ENCODE measurements at places on chromosomes 1 and 21.

DNA sequence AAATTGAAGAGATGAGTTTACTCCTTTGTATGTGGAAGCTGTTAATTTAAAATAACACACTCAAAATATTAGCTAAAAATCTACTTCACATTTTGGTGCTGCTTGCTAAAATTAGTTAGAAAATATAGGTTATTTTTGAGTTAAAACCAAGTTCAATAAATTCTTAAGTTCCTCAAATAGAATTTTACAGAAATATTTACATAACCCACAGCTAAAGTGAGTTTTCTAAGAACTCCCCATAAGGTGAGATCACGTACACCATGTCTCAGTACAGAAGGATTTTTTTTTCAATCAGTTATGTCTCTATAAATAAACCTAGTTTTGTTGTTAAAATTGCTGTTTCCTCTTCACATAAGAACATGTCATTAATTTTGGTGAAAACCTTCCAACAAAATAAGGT is 108.0 kb downstream of the SDCCAG8 start:
- no peak for DNase-seq

- DNase-seq, result no peak
Measured at GRCh38 chr1:156433602-156434001, 64.6 kb downstream of the RHBG start.

GRCh38 chr1:246705368-246705767 is 18.8 kb upstream of the SCCPDH start:
- no peak for DNase-seq

- no peak for DNase-seq
Measured at GRCh38 chr1:92619466-92620189, 132.9 kb upstream of the GFI1 start.

- no peak for DNase-seq
Measured at GRCh38 chr1:41766041-41766440, 152.7 kb downstream of the HIVEP3 start.

- DNase-seq, result no peak
Measured at GRCh38 chr1:229420765-229421164, 13.1 kb downstream of the ACTA1 start.

DNA sequence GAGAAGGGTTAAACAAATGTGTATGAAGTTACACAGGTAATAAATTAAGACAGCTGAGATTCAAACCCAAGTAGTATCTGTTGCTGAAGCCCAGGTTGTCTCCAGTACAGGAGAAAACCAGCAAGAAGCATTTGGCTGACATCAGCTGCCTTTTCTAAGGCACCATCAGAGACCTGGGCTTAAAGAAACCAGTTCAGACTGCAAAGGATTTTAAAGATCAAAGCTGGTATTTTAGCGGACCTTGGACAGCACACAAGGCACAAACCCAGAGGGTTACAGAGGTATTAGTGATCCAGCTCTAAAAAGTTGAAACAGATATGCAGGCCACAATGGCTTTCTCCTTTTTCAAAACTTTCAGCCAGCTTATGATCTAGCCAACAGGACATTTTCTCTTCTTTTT is 23.4 kb downstream of the BEND5 start:
- no peak for DNase-seq

DNA sequence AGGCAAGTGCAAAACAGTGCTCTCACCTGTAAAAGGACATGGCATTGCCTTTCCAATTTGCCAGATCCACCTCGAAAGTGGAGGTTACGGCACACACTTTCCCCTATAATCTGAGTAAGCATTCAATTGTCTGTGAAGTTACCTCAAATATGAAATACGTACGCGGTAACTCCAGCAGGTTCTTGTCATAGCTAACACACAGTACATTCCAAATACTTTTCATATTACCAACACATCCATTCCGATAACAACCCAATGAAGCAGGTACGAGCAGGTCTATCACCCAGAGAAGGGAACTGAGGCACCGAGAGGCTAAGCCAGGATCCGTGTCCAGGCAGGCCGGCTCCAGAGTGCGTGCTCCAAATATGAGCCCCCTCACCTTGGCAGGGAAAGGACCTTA is 46.8 kb upstream of the LPAR3 start:
- DNase-seq, result no peak

- no peak for DNase-seq
Measured at GRCh38 chr1:246139745-246140182, 367.3 kb downstream of the SMYD3 start.

DNA sequence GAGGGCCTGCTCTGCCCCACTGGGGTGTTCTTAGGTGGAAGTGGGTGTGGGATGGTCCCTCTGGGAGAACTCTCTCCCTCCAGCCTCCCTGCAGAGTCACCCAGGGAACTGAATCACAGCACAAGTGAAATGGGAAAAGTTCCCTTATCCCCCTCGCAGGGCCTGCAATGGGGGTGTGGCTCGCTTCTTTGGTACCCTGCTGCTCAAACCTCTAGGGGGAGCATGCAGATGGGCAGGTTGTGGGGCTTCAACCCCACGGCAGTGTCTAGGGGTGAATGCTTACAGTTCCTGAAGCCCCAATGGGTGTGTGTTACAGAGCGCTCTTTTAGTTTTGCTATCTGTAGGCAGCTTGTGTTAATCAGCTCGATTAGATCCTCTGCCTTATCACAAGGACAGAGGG is 59.0 kb upstream of the TINAGL1 start:
- DNase-seq, result no peak

GRCh38 chr1:115412286-115412685 is 74.2 kb upstream of the NGF start:
- DNase-seq, result no peak

DNA sequence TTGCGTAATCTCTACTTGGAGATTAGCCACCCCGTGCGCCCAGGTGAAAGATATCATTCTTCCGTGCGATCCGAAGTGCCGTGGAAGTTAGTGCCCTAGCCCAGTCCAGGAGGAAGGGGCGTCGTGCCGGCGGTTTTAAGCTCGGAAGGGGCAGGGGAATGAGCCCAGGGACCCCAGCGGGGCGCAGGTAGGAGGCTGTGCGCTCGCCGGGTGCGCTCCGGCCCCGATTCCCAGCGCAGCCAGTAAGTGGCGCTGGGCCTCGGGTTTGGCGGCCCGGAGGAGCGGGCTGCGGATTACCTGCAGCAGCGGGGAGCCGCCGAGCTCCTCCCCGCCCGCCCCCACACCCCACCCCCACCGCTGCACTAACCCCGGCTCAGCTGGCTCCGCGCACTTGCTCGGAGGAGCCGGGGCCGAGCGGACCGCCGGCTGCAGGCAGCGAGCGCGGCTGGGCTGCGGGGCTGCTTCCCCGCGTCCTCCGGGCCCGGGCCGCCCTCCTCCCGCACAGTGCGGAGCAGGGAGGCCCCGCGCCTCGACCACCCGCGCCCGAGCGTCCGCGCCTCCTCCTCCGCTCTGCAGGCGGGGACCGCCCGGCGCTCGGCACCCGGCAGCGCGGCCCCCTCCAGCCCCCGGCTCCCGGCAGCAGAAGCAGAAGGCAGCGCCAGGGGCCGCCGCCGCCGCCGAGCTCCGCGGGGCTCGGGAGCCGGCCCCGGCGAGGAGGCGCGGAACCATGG is at the start of gene RYR2:
Gene RYR2 (plus strand): TSS at position 390 of the 731 bp plus-strand sequence. CDS start 338 bp downstream, at position 728.
- DNase-seq, result no peak

- DNase-seq, result peak; percentile 44
Measured at GRCh38 chr1:59477286-59477685, 180.4 kb downstream of the FGGY start.

GRCh38 chr21:32206631-32207405 is 72.0 kb downstream of the MIS18A start:
- DNase-seq, result no peak

GRCh38 chr21:32611471-32611997 is 643 bp downstream of the CFAP298 start:
- peak; percentile 47 for DNase-seq

- no peak for DNase-seq
Measured at GRCh38 chr1:184541537-184542152, 154.8 kb downstream of the C1orf21 start.

DNA sequence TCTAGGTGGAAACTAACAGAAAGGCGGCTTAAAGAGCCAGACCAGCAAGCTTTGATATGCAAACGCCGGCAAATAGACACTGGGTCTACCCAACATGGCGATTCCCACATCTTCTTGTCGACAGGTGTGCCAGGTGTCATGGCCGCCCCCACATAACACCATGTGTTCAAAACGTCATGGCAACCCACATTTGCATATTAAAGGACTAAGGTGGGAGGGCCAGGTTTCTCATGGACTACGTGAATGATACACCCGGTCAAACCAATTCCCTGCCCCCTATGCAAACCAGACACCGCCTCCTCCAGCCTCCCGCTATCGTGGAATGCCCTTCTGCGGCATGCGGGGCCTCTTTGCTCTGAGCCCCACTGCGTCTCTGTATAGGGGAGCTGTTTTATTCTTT is 41.3 kb downstream of the ICOSLG start:
- DNase-seq, result no peak

DNA sequence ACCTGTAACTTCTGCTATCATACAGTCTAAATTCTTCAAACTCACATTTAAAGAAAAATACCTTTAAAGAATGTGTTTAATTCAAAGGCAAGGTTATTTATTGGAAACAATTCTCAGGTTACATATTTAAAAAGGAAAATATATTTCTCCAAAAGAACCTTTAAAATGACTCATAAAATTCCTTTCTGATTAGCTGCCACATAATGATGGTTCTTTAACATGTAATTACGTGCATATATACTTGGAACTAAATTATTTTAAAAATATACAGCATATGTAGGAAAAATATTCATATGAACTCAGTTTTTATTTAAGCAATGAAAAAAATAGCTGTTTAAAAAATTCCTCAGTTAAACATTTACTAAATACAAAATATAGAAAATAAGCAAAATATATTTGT is 173.6 kb downstream of the COP1 start:
- DNase-seq, result no peak

DNA sequence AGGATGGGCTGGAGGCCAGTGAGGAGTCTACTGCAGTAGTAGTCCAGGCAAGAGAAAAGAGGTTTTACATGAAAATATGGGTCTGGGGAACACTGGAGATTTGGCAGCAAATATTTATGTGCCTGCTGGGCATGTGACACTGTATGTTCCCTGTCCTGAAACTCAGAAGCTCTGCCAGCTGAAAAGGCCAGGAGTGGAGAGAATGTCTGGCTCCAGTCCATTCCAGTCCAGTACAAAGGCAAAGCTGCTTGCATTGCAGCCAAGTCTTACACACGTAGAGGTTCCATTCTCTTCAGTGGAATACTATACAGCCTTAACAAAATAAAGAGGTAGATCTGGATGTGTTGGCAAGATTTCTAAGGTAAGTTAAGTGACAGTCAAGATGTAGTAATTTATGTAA is 7.5 kb upstream of the YBX1 start:
- no peak for DNase-seq

GRCh38 chr1:203609979-203610493 is 16.6 kb upstream of the ATP2B4 start:
- DNase-seq, result no peak

- no peak for DNase-seq
Measured at GRCh38 chr1:94440088-94440487, 21.9 kb downstream of the ABCD3 start.

GRCh38 chr1:42917241-42917495 is 41.5 kb downstream of the SLC2A1 start:
- DNase-seq, result no peak

GRCh38 chr1:85801520-85801919 is 93.3 kb upstream of the ZNHIT6 start:
- no peak for DNase-seq

DNA sequence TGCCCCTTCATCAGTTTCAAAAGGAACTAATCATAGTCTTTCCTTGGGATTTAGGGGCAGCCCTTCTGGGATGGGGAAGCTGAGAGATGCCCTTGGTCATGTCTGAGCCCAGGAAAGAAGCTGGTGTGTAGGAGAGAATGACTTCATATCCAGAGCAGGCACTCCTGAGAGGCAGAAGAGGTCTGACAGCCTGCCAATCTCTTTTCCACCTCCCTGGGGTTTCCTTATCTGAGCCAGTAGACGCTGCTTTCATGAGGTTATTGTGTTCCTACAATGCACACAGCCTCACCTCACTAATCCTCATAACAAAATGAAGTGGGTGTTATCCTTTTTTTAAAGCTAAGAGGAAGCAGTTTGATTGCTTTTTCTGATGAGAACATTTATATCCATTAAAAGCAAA is 14.1 kb downstream of the ROR1 start:
- no peak for DNase-seq

GRCh38 chr1:21921100-21921875 is 15.8 kb downstream of the HSPG2 start:
- DNase-seq, result no peak

- DNase-seq, result peak; percentile 62
Measured at GRCh38 chr1:24955161-24955560, 25.1 kb upstream of the RUNX3 start.

GRCh38 chr1:205950280-205950679 is 7.0 kb upstream of the SLC26A9 start:
- DNase-seq, result no peak

DNA sequence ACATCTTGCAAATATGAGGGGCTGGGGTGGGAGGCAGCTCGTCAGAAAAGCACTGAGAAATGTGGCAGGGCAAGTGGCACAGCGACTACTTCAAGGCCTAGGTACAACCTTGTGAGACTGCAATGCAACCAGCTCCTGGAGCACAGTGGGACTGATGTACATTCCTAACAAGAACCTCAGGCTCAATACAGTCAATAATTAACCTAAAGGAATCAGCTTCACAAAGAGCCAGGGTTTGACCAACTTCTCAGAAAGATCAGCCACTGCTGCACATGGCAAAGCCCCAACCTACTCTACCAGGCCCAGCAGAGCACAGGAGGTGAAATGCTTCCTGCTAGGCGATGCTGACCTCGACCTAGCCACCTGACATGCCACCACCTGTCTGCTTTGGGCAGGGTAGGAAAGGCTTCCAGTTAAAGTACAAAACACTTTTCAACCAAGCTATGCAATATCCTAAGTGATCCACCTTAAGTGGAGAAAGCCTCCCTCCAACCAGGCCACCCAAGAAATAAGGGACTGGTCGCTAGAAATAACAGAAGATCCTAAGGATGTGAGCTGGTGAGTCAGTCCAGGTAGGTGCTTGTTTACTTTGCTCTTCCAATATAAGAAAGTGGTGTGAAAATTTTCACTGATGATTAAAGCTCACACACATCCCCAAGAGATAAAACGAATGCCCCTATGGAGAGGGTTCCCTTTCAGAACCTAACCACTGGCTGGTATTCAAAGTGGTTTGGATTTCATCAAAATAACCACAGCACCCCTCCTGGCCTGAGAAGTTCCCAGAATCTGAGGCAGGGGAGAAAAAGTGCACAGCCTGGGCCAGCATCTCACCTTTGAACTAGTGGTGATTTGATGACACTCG is 2.1 kb downstream of the RIPK4 start:
- DNase-seq, result no peak

All from activated CD4-positive, CD25-positive, alpha-beta regulatory T cell treated with anti-CD3 and anti-CD28 coated beads, Interleukin-2, amount 50 U/mL, for 72 hours (primary cell).